Activated naive CD4-positive, alpha-beta T cell treated with anti-CD3 and anti-CD28 coated beads, Interleukin-2, amount 10 ng/mL, durations not matched to agents 7 days and 5 days (primary cell): ENCODE measurements at places on chromosomes 1 and 21.

DNA sequence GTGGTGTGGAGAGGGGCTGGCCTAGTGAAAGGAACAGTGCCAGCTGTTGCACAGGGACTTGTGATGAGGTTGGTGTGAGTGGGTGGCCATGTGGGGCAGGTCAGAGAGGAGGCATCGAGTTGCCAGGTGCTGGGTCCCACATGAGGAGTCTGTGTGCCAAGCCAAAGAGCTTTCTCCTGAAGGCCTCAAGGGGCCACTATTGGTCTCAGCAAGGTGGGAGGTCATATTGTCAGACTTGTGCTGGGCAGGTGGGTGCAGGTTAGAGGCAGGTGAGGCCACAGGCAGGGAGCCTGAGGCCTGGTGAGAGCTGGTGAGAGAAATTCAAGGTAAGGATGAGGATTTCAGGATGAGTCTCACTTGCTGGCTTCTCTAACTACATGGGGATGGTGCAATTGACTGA, 256.8 kb downstream of the DISC1 start:
- DNase-seq = no peak

DNA sequence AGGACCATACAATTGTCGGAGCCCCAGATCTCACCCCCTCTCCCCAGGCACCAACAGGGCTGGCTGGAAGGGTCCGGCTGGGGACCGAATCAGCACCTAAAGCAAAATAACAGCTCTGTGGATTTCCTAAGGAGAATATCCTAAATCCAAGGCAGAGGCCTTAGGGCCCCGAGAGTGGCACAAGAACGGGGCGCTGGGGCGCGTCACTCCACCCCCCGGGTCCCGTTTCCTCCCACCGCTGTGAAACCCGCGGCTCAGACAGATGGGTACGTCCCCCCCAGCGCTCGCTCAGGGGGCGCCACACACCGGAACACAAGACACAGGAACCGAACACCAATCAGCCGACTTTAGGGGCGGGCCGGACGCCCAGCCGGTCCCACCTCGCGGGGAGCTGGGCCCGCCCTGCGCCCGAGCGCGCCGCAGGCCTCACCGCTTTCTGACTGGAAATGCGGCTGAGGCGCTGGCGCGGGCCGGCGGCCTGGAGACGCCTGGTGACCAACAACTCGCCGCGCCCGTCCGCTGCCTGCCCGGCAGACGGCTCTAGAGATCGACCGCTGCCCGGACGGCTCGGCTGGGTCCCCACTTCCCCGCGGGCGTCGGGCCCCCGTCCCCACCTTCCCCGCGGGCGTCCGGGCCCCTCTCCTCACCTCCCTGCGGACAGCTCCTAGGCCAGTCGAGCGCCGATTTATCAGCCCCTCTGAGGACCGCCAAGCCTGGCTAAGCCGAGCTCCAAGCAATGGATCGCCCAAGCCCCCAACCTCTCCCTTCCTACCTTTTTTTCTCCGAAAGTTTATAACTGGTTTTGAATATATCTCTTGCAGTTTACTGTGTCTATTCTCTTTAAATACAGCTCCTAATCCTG, at the start of gene HFM1:
HFM1 (minus strand) TSS at position 687 of the 862 bp plus-strand sequence. CDS start 3,755 bp downstream, outside the sequence.
- DNase-seq = peak; percentile 64

GRCh38 chr1:151809985-151810556, 4.9 kb upstream of the LINGO4 start:
- DNase-seq = no peak

DNA sequence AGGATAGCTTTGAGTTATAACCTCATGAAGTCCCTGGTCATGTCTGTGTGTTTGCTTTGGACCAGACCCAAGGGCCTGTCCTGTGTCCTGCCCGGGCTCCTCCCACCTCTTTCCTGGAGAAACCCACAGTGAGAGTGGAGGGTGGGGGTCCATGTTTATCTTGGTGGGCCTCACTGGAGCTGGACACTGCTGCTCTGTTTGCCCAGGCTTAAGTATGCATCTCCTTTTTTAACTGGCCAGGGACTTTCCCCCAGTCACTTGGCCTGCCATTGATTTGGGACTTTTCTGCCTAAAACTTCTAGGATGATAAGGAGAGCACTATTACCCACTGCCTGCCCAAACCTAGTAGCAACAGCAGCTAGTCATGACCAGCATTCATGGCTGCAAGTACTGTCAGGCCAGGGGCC, 49.8 kb downstream of the DDR2 start:
- DNase-seq = no peak

- no peak for DNase-seq
These were observed 178.9 kb upstream of the GREM2 start for GRCh38 chr1:240790856-240791255.

GRCh38 chr1:47738560-47739182, 258.5 kb downstream of the TRABD2B start:
- no peak for DNase-seq

- DNase-seq = no peak
These were observed 397.7 kb upstream of the POU3F1 start for GRCh38 chr1:38444311-38444710.

- no peak for DNase-seq
These were observed 414.2 kb downstream of the KCNT2 start for GRCh38 chr1:196193896-196194559.

- DNase-seq = peak; percentile 48
These were observed 532 bp downstream of the RALGPS2 start for GRCh38 chr1:178725466-178726086.

DNA sequence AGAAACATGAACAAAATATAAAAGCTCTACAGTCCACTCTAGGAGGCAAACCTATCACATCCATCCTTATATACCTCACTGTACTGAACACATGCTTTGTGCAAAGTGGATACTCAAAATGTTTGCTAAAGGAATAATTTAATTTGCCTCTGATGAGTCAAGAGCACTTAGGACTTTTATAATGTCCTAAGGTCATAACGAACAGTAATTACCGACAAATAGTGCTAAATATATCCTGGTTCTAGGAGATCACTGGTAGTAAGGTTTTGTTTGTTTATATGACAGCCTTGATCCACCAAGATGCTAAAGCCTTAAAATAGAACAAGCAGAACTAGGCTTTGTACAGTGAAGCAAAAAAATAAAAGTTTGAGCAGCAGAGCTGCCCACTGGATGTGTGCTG, 70.6 kb downstream of the GADD45A start:
- DNase-seq = no peak

DNA sequence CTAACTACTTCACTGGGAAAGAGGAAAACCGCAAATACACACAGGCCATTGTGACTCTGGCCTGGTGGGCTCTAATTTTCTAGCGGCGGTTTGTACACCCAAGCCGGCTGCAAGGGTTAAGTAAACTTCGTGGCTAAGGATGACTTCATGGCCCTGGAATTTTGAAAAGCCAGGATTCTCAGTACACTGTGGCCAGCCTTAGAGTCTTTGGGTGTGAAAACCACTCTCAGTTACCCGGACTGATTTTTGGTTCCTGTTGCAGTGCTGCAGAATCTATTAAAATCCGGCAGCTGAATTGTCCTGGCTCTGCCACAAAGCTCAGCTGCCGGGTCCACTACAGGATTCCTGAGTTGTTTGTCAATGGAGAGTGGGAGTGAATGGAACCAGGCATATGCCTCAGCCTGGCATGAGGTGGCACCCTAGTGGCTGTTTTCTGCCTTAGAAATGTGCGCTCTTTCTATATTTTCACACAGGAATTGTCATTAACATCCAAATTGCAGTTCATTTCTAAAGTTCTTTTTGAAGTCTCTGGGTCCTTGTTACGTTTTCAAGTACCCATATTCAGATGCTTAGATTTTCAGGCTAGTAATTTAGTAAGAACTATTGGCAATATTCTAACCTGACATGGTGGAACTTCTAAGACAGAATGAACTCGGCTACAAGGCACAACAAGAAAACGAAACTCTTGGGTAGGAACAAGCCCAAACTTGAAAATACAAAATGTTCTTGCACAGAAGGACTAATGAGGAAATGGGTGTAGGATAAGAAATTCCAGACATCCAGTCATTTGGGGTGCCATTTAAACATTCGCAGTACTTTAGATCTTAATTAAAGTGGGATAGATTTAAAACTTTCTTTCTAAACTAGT, 255.9 kb downstream of the NFIA start:
- DNase-seq = no peak

- no peak for DNase-seq
These were observed 26.3 kb downstream of the ANGPTL7 start for GRCh38 chr1:11215381-11216005.

DNA sequence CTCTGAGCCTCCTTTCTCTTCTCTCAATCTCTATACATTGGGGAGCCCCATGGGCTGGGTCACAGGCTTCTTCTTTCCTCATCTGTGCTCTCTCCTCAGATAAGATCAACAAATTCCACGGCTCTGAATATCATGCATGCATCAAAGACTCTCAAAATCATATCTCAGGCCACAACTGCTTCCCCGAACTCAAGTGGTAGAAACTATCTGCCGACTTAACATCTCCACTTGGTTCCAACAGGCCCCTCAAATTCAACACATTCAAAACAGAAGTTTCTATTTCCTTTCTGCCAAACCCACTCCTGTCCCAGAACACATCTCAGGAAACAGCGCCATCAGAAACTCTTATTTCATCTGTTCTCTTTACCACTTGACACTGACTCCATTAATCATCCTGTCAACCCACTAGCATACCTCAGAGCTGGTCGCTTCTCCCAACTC, 16.7 kb downstream of the DDX59 start:
- DNase-seq = no peak

DNA sequence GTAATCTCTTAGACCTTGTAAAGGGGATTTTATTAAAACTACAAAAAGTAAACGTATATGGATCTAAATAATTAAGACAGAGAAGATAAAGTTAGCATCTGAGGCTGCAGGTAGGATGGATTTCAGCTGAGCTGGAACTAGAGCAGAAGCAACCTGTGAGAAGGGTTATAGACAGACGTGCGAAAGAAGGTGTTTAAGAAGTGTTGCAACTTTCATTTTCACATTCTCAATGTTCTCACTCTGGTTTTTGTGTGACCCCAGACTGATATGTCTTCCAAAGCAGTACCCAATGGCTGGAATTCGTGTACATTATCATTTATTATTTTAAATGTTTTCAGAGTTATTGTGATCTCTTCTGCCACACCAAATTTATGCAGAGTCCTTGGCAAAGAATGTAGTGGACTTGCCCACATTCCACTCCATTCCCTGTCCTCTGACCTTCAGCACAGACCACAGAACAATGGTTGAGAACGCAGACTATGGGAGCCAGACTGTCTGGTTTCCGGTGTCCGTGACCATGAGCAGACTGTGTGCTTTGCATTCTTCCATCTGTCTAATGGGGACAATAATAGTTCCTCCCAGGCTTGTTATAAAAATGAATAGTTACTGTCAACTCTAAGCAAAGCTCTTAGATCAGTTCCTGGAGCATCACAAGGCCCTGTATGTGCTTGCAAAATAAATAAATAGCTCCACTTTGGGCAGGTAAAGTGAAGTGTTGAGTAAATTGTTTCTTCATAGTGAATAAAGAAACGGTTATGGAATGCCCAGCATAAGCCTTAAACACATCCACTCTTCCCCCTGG, 140.6 kb upstream of the SAMSN1 start:
- no peak for DNase-seq

- no peak for DNase-seq
These were observed 120.2 kb downstream of the KCNJ6 start for GRCh38 chr21:37796011-37796410.

GRCh38 chr1:93641527-93641926, 40.1 kb downstream of the BCAR3 start:
- DNase-seq = no peak

DNA sequence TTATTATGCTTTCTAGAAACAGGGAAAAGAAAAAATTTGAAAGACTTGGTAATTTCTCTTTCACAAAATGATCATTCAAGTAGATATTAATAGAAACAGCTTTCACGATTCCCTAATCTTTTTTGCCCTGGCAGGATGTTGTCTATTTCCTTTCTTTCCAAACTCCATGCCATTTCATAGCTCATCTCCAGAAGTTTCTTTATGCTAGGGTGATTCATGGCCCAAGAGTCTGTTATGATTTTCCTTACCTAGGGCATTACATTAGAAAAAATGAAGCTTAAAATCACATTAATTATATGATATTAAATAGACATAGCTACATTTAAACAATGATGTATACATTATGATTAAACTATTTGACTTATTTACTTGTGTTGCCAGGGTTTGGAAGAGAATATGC, 762.1 kb downstream of the LTN1 start:
- DNase-seq = no peak

- peak; percentile 64 for DNase-seq
These were observed at the start of gene CR1 for GRCh38 chr1:207495801-207496792. Gene CR1 (plus strand): TSS chr1:207496157. CDS start chr1:207496268, 111 bp downstream.

- no peak for DNase-seq
These were observed 1.2 kb downstream of the OR2T1 start for GRCh38 chr1:248404024-248404423.

- no peak for DNase-seq
These were observed 4.0 kb downstream of the RNF11 start for GRCh38 chr1:51240084-51240483.

DNA sequence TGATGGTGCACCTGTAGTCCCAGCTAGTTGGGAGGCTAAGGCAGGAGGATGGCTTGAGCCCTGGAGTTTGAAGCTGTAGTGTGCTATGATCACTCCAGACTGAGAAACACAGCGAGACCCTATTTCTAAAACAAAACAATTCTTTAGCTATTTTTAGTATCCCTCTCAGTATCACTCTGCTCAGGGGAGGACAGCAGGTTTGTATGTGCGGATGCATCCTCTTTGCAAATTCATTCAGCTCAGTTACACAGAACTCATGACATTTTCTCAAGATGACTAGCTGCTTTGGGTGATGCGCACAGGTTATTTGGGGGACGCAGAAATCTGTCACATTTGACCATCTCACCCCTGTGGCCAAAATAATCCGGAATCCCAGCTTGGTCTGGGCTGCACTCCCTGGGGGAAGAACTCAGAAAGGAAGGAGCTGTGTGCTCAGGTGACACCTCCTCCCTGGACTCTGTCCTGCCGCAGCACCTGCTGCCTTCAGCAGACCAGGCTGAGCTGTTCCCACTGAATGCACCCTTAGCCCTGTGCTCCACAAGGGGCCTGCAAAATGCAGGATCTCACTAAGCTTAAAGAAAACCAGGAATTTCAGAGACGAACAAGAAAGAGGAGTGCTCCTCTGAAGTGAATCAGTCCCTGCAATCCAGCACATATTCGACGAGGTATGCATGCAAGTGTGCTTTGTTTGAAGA, 89.5 kb upstream of the PGBD5 start:
- DNase-seq = no peak

GRCh38 chr1:226548256-226549093, at the start of gene STUM:
Gene STUM (plus strand): TSS chr1:226548764. CDS start chr1:226548905, 141 bp downstream.
- DNase-seq = peak; percentile 27
